Left renal pelvis (tissue), 4 donors: ENCODE measurements at places on chromosomes 11 and 22.

DNA sequence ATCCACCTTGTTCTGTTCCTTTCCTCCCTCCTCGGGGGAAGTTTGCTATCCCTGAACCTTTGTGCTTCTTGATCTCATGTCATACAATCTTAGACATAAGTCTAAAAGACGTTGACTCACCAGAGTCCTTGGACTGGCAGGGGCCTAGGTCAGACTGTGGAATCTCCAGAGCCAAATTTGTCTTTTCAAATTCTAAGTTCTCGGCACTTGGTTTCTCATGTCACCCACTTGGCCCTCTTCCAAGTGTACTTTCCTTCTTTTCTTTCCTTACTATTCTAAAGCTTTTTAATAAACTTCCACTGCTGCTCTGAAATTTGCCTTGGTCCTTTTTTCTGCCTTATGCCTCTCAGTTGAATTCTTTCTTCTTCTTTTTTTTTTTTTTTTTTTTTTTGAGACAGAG, 30.1 kb upstream of the SMPD1 start:
- no peak for DNase-seq

- DNase-seq: no peak
Observed at GRCh38 chr11:2825261-2825888, 60.2 kb downstream of the CDKN1C start.

DNA sequence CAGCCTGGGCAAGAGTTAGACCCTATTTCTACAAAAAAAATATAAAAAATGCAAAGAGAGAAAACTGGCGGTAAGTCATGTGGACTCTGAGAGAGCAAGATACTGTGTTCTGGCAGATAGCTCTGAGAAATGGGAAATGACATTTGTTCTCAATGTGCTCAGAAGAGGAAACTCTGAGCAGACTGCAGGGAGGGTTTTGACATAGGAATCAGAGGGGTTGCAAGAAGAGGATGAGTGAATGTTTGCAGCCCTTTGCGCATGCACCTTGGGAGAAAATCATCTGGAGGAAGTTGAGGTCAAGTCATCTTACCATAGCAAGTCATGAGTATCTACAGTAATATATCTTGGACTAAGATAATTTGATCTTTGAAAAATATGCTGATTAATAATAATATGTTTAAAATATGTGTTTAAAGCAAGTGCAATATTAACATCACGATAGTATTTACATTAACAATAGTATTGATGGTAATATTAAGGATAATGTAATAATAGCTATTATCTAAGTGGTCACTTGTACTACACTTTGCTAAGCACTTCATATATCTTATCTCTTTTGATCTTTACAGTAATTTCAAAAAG, 2.6 kb downstream of the ACER3 start:
- no peak for DNase-seq

GRCh38 chr11:126350836-126351235, 4.7 kb upstream of the ST3GAL4 start:
- no peak for DNase-seq

DNA sequence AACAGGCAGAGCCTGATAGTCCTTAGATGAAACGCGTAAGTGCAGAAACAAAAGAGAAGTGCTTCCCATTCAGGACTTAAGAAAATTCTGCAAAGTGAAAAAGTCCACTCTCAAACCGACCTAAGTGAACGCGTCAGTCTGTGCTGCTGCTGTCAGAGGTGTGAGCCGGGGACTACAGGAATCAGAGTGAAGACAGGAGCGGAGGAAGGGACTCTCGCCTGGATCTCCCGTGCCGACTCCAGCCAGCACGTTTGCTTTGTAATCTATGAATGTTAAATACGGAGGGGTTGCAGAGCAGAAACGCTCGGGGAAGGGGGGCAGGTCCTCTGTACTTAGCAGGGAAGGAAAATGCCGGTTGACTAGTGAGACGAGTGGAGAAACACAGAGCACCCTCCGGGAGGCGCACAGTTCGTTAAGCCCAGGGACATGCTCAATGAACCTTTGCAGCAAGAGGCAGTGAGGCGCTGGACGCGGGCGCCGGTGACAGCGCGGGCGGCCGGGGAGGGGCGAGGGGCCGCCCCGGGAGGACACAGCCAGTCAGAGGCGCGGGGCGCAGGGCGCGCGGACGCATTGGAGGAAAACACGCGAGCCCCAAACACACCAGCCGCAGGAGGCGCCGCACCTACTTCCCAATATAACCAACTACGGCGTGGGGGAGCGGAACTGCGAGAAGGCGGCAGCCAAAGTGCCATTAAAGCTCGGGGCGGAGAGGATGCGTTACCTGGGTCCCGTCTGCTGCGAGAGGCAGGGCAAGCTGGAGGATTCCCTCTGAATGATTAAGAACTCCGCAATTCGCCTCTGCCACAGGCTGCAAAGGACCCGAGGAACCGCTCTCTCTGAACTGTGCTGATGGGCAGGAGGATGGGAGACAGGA, at the start of gene CNTN5:
Gene CNTN5 (plus strand): TSS at position 598 of the 874 bp plus-strand sequence.
- DNase-seq: peak; percentile 64
